Muscle of leg (tissue), 16 donors: ENCODE measurements at places on chromosomes 4 and X.

- peaks cover 15% of the 10 kb centered on the region for H3K27me3 ChIP-seq
- no peaks in the 10 kb centered on the region for H3K36me3 ChIP-seq
Measured at GRCh38 chrX:112631892-112632291, 47.8 kb downstream of the LHFPL1 start.

GRCh38 chrX:13906093-13906492 lies 89.2 kb upstream of the GPM6B start:
- no peak overlapping the region for H3K27ac ChIP-seq
- no peak overlapping the region for H3K4me3 ChIP-seq
- peaks cover 20% of the 10 kb centered on the region for H3K27me3 ChIP-seq

DNA sequence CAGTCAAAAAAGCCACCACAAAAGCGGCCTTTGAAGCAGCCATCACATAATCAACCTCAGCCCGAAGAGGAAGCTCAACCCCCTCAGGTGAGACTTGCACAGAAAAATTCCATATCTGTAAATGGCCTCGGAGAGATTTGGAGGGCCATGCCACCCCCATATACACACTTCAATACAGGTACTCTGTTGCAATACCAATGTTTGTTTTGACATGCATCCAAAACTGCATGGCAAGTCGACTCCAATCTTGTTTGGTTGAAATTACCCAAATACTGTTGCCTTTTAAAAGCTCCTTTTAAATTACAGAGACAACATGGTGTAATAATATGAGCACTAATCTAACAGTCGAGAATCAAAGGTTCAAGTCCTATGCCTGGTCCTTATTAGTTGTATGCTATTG lies 5.9 kb downstream of the ENAM start:
- H3K36me3 ChIP-seq: no peaks in the 10 kb centered on the region
- H3K27ac ChIP-seq: no peak overlapping the region
- no peaks in the 10 kb centered on the region for H3K4me1 ChIP-seq

- DNase-seq: no peak
- no peak overlapping the region for H3K4me3 ChIP-seq
- peaks cover 2% of the 10 kb centered on the region for H3K27me3 ChIP-seq
- no peaks in the 10 kb centered on the region for H3K36me3 ChIP-seq
Measured at GRCh38 chr4:48827622-48828021, 3.3 kb upstream of the OCIAD1 start.

- peaks cover 3% of the 10 kb centered on the region for H3K27me3 ChIP-seq
- H3K36me3 ChIP-seq: peaks cover 11% of the 10 kb centered on the region
- no peak for DNase-seq
- H3K4me3 ChIP-seq: no peak overlapping the region
Measured at GRCh38 chrX:65508851-65509250, 25.7 kb downstream of the LAS1L start.

- DNase-seq: no peak
- no peaks in the 10 kb centered on the region for H3K36me3 ChIP-seq
Measured at GRCh38 chr4:34170946-34171345, 2073.4 kb downstream of the ARAP2 start.

DNA sequence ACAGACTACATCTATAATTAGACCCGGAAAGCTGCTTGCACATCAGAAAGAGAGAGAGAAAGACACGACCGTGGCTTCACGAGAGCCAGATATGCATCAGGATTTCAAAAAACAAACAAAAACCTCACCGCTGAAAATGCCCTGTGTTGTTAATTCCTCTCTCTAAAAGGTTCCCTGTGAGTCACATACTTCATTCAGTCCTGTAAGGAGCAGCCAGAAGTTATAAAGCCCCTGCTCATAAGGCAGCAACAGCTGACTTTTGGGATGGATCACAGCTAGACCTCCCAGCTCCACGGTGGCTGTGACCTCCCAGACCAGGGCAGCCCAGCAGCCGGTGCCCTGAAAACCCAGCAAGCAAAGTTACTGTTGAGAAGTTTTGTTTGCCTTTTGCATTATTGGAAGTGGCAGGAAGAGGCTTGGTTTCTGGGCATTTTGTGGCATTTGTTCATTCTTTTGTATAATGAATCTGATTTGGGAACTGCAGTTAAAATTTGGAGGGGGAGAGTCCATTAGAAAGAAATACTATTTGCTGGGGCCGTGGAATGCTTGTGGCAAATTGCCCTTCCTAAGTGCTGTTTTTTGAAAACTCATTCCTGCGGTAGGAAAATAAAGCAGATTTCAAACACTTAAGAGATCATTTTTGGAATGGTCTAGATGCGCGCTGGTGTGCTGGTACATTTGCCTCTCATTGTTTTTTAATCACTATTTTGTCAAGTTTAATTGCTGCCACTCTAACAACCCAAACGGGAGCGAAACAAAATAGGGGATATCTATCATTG lies 520.4 kb downstream of the BCOR start:
- peaks cover 62% of the 10 kb centered on the region for H3K27me3 ChIP-seq
- peaks cover 32% of the 10 kb centered on the region for H3K4me1 ChIP-seq
- no peak overlapping the region for H3K27ac ChIP-seq
- peak; percentile 36 for DNase-seq
- H3K36me3 ChIP-seq: no peaks in the 10 kb centered on the region

DNA sequence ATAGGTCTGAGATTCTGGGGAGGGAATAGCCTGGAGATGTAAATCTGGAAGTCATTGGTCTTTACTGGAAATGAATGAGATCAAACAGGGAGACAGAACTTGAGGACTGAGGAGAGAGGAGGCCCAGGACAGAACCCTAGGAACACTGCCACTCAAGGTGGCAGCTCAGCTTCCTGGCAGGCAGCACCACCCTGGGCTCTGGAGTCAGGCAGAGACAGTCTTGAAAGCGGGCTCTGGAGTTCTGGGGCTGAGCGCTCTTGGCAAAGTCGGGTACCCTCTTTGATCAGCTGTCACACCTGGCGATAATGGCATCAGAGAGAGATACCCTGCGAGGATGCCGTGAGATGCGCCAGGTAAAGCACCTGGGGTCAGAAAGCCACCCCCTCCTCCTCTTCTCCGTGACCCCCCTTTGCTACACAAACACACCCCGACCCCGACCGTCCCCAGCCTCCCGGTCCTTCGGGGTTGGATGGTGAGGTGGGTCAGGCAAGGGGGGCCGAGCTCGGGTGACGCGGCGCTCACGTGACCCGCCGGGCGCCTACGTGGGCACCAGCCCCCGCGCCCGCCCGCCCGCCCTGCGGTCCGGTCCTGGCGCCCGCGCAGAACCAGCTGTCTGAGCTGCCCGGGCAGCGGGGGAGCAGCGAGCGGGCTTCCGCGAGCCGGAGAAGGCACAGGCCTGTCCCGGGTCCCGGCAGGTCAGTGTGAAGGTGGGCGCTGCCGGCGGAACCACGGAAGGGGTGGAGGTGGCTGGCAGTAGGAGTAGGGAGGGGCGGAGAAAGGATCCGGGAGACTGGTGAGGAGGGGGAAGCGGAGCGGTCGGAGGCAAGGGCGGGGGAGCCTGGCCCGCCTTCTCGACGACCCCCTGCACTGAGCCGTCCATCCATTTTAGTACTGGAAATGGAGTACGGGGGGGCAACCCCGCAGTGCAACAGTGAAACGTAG lies at the start of gene TCEAL3:
TSS of gene TCEAL3 (plus strand) at position 600 of the 942 bp plus-strand sequence. CDS start 1,102 bp downstream, outside the sequence.
- H3K27me3 ChIP-seq: peaks cover 17% of the 10 kb centered on the region
- peak within 1 kb of the TSS; percentile 70 for H3K4me3 ChIP-seq
- H3K27ac ChIP-seq: peak within 1 kb of the TSS; percentile 74
- peaks cover 4% of the 10 kb centered on the region for H3K4me1 ChIP-seq
- H3K36me3 ChIP-seq: no peaks in the 10 kb centered on the region

DNA sequence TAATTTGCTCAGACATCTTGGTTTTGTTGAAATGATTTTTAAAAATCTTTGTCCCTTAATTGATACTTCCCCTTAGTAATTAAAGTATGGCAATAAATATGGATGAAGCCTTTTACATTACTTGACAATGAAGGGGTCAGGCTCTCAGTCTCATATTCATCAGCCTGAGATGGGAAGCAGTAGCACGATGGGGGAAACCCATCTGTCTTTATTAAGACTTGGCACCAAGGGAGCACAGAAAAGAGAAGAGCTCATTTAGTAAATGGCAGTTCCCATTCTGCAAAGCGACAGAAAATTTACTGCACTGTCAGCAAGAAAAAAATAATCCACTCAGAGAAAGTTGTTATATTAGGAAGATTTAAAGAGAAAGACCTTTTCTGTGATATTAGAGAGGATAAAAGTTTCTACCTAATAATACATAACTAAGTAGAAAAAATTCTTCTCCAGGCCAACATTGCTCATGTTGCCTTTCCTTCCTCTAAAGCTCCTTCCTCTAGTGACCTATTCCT lies 7.9 kb upstream of the SERTM2 start:
- H3K4me1 ChIP-seq: no peaks in the 10 kb centered on the region
- H3K27me3 ChIP-seq: peaks cover 5% of the 10 kb centered on the region
- no peak overlapping the region for H3K27ac ChIP-seq
- no peak for DNase-seq
- no peaks in the 10 kb centered on the region for H3K36me3 ChIP-seq
- no peak overlapping the region for H3K4me3 ChIP-seq

- no peaks in the 10 kb centered on the region for H3K27me3 ChIP-seq
- no peak overlapping the region for H3K27ac ChIP-seq
- DNase-seq: no peak
Measured at GRCh38 chrX:93585661-93586060, 87.7 kb downstream of the NAP1L3 start.

- no peak overlapping the region for H3K27ac ChIP-seq
- H3K4me3 ChIP-seq: no peak overlapping the region
- DNase-seq: no peak
- H3K36me3 ChIP-seq: no peaks in the 10 kb centered on the region
Measured at GRCh38 chr4:93414041-93414550, 414.5 kb upstream of the ATOH1 start.

DNA sequence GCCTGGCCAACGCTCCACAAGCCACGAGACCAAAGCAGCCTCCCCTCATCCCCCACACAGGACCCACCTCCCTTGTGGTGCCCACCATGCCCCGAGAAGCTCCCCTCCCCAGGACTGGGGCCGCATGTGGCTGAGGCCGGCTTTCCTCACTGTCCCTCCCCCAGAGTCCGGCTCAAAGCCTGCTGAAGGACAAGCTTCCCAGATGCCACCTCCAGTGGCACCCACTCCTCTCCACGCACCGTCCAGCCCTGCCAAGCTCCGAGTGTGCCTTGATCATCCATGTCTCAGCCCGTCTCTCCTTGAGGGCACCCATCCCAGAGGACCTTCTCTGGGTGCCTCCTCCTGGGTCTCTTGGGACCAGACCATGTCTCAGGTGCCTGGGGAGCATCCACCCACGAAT lies 58.8 kb upstream of the MXD4 start:
- no peak for DNase-seq
- H3K4me1 ChIP-seq: no peaks in the 10 kb centered on the region
- H3K36me3 ChIP-seq: no peaks in the 10 kb centered on the region
- no peak overlapping the region for H3K4me3 ChIP-seq
- no peaks in the 10 kb centered on the region for H3K27me3 ChIP-seq

- no peak overlapping the region for H3K27ac ChIP-seq
- H3K27me3 ChIP-seq: no peaks in the 10 kb centered on the region
- no peaks in the 10 kb centered on the region for H3K36me3 ChIP-seq
- no peaks in the 10 kb centered on the region for H3K4me1 ChIP-seq
Measured at GRCh38 chrX:42837747-42838146, 59.8 kb upstream of the PPP1R2C start.

DNA sequence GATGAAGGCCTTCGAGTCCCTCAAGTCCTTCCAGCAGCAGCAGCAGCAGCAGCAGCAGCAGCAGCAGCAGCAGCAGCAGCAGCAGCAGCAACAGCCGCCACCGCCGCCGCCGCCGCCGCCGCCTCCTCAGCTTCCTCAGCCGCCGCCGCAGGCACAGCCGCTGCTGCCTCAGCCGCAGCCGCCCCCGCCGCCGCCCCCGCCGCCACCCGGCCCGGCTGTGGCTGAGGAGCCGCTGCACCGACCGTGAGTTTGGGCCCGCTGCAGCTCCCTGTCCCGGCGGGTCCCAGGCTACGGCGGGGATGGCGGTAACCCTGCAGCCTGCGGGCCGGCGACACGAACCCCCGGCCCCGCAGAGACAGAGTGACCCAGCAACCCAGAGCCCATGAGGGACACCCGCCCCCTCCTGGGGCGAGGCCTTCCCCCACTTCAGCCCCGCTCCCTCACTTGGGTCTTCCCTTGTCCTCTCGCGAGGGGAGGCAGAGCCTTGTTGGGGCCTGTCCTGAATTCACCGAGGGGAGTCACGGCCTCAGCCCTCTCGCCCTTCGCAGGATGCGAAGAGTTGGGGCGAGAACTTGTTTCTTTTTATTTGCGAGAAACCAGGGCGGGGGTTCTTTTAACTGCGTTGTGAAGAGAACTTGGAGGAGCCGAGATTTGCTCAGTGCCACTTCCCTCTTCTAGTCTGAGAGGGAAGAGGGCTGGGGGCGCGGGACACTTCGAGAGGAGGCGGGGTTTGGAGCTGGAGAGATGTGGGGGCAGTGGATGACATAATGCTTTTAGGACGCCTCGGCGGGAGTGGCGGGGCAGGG lies 568 bp downstream of the HTT start:
- peak overlapping the region; percentile 88 for H3K4me3 ChIP-seq
- H3K27ac ChIP-seq: peak overlapping the region; percentile 96
- H3K27me3 ChIP-seq: no peaks in the 10 kb centered on the region
- peak; percentile 85 for DNase-seq
- no peaks in the 10 kb centered on the region for H3K36me3 ChIP-seq
- peaks cover 11% of the 10 kb centered on the region for H3K4me1 ChIP-seq

DNA sequence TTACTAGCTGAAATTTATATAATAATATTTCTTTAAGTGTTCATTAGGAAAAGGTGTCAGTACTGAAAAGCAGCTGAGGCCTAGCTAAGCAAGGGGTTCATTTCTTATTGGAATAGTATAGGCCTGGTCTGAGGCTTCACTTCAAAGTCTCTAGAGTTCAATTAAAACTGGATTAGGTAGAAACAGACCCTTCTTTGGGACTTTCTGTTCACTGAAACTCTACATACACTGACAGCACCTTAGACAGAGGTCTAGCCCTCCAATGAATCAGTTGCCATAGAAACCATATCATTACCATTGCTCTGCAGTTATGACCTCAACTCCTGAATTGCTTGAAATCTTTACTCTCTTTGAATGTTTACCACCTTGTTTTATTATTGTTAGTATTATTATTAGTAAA lies 86.4 kb upstream of the MAB21L2 start:
- no peaks in the 10 kb centered on the region for H3K4me1 ChIP-seq
- no peak for DNase-seq
- H3K4me3 ChIP-seq: no peak overlapping the region

GRCh38 chr4:150150629-150151062 lies 72.4 kb downstream of the DCLK2 start:
- H3K4me3 ChIP-seq: no peak overlapping the region
- H3K27me3 ChIP-seq: no peaks in the 10 kb centered on the region
- no peak for DNase-seq
- no peaks in the 10 kb centered on the region for H3K4me1 ChIP-seq

DNA sequence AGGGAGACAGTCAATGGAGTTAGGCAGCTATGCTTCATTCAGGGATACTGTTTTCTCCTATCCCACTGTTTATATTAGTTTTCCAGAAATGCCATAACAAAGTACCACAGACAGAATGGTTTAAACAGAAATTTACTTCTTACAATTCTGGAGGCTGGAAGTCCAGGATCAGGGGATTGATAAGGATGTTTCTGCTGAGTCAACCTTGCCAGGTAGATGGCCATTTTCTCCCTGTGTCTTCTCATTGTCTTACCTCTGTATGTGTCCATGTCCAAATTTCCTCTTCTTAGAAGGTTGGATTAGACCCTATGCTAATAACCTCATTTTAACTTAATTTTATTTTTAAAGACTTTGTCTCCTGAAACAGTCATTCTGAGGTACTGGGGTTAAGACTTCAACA lies 20.5 kb upstream of the EPGN start:
- no peak for DNase-seq
- H3K36me3 ChIP-seq: no peaks in the 10 kb centered on the region
- no peaks in the 10 kb centered on the region for H3K27me3 ChIP-seq
- no peak overlapping the region for H3K27ac ChIP-seq
- H3K4me1 ChIP-seq: no peaks in the 10 kb centered on the region
